ENCODE measurements at places on chromosomes 4 and X.

- DNase-seq = no peak
Measured at GRCh38 chrX:152929898-152930297, 32.0 kb downstream of the ZNF185 start.

- DNase-seq = no peak
Measured at GRCh38 chr4:52111995-52112394, 60.9 kb downstream of the SPATA18 start.

GRCh38 chr4:74431113-74431826 is 13.7 kb upstream of the AREG start:
- DNase-seq = no peak

DNA sequence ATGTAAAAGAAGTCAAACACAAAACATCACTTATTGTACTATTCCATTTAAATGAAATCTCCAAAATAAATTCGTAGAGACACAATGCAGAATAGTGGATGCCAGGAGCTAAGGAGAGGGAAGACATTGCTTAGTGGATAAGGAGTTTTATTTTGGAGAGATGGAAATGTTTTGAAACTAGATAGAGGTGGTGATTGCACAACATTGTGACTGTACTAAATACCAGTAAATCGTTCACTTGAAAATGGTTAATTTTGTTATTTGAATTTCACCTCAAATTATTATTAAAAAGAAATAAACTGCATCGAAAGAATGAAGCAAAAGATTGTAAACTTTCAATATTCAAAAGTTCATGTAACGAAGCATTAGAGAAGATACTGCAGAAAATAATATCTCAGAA is 9.7 kb upstream of the ACSL4 start:
- DNase-seq = no peak

DNA sequence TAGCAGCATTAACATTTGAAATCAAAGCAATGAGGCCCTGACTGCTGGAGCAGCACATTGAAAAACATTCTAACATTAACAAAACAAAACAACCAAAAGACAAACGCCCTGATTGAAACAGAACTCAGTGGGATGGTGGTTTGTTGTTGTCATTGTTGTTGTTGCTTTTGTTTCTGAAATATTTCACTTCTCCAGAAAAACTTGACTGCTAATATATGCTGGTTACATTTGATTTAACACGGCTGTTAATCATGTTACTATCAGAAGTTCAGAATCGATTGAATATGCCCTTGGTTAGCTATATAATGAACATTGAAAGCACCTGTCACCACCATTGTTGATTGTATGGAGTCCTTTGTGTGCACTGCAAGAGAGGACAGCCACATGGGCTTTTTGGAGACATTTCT is 790.4 kb upstream of the GALNTL6 start:
- no peak for DNase-seq

DNA sequence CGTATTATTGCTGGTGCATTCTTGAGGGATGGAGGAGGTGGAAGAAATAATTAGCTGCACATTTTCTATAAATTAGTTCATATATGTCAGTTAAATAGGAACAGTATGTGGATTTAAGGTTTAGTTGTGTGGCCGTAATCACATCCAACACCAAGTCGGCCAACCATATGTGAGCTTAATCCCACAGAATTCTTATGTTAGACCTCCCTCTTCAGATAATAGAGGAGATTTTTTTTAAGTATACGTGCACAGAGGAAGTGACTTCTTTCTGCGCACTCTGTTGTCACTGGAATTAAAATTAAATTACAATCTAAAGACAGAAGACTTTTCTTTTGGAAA is 2.1 kb downstream of the SEPTIN11 start:
- DNase-seq = no peak

- no peak for DNase-seq
Measured at GRCh38 chr4:28948501-28948900, 1771.7 kb upstream of the PCDH7 start.

DNA sequence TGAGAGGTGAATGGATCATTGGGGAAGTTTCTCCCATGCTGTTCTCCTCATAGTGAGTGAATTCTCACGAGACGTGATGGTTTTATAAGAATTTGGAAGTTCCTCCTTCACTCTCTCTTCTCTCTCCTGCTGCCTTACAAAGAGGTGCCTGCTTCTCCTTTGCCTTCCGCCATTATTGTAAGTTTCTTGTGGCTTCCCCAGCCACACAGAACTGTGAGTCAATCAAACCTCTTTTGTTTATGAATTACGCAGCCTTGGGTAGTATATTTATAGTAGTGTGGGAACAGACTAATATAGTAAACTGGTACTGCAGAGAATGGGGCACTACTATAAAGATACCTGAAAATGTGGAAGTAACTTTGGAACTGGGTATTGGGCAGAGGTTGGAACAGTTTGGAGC is 7.8 kb upstream of the CTAG2 start:
- no peak for DNase-seq

DNA sequence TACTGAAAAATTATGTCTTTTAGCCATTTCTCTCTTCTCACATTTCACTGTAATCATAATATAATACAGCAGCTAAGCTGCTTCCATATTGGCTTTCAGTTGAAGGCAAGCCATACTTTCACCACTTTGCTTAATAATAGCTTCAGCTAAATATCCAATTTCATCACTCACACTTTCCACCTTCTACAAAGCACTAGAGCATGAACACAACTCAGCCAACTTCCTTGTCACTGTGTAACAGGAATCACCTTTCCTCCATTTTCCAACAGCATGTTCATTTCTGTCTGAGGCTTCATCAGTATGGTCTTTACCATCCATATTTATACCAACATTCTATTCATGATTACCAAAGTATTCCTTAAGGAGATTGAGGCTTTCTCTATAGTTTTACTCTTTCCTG is 219.8 kb upstream of the CTSO start:
- no peak for DNase-seq

- DNase-seq = no peak
Measured at GRCh38 chr4:128488055-128488705, 200.6 kb upstream of the PGRMC2 start.

GRCh38 chr4:157246964-157247363 is 26.4 kb downstream of the GRIA2 start:
- no peak for DNase-seq

DNA sequence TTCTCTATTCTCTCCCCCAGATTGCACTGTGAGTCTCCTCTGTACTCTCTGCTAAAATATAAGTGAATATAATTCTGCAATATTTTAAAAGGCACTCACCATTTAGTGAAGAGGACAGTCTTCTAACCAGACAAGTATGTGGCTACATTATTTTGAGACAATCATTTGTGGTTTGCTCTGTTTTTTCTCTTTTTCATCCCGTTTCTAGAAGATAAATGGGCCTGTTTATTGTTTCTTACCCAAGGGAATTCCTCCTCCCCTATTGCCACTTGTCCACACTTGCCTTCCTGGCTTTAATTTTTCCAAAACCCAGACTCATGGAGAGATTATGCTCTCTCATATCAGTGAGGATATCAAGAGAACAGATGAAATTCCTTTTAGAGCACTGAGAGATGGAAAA is 18.6 kb upstream of the IL13RA2 start:
- DNase-seq = no peak

DNA sequence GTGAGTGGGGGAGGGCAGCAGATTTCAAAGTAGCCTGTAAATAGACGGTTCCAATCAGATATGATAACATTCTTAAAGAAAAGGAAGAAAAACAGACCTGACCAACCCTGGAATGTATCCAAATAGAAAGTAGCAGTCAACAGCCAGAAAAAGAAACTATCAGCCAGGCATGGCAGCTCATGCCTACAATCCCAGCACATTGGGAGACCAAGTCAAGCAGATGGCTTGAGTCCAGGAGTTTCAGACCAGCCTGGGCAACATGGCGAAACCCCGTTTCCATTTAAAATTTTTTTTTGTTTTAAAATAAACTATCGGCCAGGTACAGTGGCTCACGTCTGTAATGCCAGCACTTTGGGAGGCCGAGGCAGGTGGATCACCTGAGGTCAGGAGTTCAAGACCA is 125.0 kb downstream of the THOC2 start:
- no peak for DNase-seq

- DNase-seq = no peak
Measured at GRCh38 chrX:6163721-6164120, 64.9 kb downstream of the NLGN4X start.

DNA sequence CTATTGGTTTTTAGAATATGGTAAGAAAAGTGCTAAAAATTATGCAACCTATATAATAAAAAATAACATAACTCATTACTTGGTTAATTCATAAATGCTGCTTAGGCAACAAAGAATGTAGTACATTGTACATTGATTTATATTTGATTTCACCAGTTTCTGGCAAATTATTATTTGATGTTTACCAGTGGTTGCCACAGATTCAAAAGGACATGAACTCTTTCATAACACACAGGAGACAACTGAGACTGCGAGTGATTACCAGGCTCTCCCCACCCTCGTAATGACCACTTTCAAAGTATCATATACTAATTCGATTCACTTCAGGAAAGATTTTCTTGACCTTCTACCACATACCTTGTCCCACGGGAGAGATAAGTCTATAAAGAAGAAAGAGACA is 158.5 kb downstream of the NR3C2 start:
- DNase-seq = no peak

- no peak for DNase-seq
Measured at GRCh38 chrX:135094726-135095125, 25.6 kb downstream of the ETDB start.

GRCh38 chrX:98795636-98796035 is 1614.4 kb downstream of the PCDH19 start:
- no peak for DNase-seq

GRCh38 chr4:4519297-4519894 is 22.5 kb downstream of the STX18 start:
- no peak for DNase-seq

GRCh38 chrX:153408221-153408721 is 3.0 kb upstream of the ZFP92 start:
- DNase-seq = no peak

- DNase-seq = no peak
Measured at GRCh38 chr4:36786519-36786918, 458.0 kb upstream of the NWD2 start.
